ENCODE measurements at places on chromosomes 16 and 17.

DNA sequence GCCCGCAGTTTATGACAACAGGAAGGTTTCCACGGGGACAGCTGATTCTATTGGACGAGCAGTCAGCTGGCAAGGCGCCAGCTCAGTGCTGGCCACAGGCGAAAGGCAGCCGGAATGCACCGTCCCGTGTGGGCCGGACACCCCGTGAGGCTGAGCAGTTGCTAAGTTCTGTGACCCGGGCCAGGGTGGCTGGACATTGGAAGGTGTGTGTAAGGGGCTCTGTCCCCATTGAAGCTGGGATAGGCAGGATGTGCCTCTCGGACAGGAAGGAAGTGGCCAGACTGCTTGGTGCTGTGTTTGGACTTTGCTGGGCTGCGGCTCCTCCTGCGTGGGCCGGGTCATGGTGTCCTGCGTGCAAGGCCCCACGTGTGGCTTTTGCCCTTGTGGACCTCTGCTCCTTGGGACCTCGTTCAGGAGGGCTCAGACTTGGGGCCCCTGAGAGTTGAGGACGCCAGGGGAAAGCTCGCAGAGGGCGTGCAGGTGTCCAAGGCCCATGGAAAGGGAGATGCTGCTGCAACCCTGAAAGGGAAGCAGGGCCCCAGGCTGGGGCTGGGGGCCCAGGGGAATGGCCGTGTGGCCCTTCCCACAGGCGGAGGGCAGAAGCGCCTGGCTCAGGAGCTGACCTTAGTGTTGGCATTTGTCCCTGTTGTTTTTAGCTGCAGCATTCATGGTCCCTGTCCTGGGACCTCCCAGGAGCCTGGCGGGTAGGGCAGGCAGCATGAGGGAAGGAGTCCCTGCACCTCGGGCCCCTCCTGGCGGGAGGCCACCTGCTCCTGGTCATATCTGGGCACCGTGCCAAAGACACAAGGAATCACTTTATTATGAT lies 10.0 kb downstream of the BAIAP2 start:
- DNase-seq, result no peak

- no peak for DNase-seq
These were observed 4.8 kb upstream of the ADAT1 start for GRCh38 chr16:75627851-75628250.

DNA sequence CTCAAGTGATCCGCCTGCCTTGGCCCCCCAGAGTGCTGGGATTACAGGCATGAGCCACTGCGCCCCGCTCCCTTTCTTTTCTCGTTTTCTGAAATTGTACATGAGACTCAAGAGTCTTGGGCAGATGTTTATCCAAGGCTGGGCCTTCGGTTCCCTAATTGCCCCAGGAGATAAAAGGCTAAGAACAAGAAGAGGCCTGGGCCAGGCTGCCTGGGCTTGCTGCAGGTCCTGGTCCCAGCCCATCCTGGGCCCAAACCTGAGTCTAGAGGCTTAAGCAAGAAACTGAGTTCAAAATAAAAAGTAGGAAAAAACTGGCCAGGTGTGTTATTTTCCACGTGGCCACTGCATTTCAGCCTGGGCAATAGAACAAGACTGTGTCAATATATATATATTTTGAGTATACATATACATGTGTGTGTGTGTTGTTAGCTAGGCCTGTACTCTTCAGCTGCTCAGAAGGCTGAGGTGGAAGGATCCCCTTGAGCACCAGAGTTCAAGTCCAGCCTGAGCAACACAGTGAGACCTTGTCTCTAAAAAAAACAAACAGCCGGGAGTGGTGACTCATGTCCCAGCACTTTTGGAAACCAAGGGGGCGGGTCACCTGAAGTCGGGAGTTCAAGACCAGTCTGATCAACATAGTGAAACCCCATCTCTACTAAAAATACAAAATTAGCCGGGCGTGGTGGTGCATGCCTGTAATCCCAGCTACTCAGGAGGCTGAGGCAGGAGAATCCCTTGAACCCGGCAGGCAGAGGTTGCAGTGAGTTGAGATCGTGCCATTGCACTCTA lies 6.8 kb upstream of the CLUH start:
- no peak for DNase-seq

DNA sequence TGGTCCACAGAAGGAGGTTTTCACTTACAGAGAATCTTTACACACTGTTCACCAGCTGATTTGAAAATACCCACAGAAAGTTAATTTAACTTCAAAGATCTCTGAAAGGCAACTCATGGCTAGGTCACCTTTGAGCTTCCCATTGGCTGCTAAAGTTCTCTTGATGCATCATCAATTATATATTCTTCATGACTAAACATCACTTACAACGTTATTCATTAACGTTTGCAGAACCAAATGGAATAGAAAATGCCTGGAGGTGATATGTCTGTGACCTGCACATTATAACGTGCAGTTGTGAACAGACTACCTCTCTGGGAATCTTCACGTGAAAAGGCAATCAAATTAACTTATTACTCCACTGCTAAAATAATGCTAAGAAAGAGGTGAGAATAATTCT lies 238.5 kb downstream of the ZFHX3 start:
- DNase-seq, result no peak

- no peak for DNase-seq
These were observed 52.6 kb downstream of the RBFOX3 start for GRCh38 chr17:79558091-79558900.

DNA sequence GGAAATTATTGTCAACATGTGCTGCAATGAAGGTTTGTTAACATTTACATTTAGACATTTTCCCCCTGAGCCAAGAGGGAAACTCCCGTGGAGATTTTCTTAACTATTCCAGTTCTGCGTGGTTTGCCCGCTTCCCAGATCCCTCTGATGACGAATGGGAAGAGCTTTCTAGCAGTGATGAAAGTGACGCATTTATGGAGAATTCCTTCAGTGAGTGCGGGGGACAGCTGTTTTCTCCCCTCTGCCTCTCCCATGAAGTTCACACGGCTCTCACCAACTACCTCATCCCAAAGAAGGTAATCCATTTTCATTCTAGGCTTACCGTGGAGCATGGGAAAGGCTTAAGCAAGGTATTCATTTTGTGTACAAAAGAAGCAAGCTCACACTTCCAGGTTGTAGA lies 18.2 kb downstream of the HEATR3 start:
- DNase-seq, result no peak

GRCh38 chr17:80633207-80633606 lies 88.6 kb downstream of the RPTOR start:
- no peak for DNase-seq

DNA sequence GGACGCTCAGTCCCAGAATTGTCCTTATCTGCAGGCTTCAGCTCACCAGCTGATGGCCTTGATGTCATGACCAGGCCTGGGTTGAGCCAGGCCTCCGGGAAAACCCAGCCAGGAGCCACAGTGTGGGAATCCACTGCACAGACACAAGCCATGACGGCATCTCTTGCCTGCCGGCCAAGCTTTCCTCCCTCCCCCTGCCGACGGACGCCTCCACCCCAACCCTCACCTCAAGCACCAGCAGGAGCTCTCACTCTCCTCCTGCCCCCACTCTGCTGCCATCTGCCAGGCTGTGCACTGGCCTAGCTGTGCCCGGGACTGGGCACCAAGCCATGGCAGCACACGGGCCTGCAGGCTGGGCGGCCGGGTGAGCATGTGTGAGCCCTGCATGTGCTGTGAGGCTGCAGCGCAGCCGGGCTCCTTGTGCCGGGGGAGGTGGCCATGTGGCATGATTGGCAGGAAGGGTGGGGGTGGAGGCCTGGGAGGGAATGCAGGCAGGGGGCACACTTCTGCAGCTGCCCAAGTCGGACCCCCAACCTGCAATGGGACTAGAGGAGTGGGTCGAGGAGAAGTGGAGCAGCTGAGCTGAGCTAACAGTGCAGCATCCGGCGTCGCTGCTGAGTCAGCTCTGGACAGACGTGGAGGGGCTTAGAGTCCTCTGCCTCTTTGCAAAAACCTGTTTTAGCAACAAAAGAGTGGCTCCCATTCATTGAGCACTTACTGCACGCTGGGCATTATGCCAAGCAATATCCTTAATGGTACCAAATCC lies 268.5 kb downstream of the CBLN1 start:
- no peak for DNase-seq

- no peak for DNase-seq
These were observed 33.2 kb upstream of the FAM20A start for GRCh38 chr17:68634345-68634876.

DNA sequence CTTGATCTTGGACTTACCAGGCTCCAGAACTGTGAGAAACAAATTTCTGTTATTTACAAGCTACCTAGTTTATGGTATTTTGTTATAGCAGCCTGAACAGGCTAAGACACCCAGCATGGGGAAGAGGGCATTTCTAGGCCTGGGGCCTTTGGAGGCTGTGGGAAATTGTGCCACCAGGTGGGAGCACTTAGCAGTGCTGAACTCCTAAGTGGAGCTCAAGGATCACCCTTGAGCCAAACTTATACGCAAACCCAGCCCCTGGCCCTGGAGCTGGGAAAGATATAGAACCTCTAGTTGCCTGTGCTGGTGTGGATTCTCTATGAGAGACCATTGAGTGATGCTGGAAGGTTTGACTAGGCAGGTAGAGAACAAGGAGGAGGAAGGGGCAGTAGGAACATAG lies 36.1 kb downstream of the MIS12 start:
- DNase-seq, result no peak

GRCh38 chr17:83154311-83155127 lies 75.1 kb downstream of the METRNL start:
- DNase-seq, result no peak

DNA sequence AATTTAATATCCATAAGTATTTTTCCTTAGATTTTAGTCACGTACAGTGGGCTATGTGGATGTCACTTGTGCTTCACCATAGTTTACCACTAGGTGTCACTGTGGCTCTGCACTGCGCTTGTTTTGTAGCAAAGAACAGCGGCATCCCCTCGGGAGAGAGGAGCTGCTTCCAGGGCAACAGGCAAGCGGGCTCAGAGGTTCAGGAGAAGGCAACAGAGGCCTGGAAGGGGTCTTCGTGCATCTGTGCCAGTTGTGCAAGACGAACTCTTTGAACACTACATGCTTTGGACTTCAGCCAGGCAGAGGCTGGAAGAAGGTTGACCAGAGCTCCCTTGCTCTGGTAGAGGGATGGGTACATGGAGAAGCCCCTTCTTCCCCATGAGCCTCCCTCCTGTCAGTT lies 20.6 kb downstream of the CYB561 start:
- peak; percentile 57 for DNase-seq

DNA sequence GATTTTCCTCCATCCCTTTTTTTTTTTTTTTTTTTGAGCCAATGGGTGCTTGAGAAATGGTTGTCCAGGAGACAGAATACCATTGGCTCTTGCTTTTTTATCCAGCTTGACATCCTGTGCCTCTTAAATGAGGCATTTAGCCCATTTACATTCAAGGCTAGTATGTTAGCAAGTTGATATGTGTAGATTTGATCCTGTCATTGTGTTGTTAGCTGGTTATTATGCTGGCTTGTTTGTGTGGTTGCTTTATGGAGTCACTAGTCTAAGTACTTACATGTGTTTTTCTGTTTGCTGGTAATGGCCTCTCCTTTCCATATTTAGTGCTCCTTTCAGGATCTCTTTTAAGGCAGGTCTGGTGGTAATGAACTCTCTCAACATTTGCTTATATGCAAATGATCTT lies 14.1 kb upstream of the SLFN11 start:
- no peak for DNase-seq

- no peak for DNase-seq
These were observed 66.1 kb upstream of the SIAH1 start for GRCh38 chr16:48451323-48451722.

DNA sequence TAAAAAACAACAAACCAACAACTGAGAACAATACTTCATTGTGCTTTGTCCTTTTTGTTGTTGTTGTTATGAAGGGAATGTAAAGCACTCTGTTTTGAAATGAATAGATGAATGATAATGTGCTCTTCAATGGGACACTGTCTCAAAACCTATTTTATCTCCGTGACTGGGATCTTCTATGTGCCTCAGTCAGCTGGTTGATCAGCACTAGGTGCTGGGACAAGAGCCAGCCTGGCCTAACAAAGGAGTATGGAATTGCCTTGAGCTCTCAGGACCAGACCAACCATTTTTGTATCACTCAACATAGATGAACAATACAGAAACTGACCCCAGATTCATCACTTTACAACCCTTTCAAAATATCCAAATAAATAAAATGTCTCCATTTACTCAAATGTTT lies 440.2 kb downstream of the KCNJ2 start:
- DNase-seq, result no peak

DNA sequence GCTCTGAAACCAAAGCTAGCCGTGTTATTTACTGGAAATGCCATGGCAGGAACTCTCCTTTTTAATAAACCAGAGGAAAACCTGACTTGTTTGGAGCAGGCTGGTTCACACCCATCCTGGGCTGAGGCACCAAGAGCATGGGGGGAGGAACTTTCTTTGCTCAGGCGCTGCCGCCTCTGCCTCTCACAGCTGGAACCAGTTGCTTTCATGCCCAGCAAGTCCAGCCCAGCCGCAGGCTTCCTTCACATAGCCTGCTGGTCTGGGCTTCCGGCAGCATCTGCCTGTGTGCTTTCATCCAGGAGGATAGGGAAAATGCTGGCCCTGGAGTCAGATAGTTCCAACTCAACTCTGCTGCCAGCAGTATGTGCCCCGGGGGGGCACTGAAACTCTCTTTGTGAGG lies 88.1 kb upstream of the ASIC2 start:
- no peak for DNase-seq

DNA sequence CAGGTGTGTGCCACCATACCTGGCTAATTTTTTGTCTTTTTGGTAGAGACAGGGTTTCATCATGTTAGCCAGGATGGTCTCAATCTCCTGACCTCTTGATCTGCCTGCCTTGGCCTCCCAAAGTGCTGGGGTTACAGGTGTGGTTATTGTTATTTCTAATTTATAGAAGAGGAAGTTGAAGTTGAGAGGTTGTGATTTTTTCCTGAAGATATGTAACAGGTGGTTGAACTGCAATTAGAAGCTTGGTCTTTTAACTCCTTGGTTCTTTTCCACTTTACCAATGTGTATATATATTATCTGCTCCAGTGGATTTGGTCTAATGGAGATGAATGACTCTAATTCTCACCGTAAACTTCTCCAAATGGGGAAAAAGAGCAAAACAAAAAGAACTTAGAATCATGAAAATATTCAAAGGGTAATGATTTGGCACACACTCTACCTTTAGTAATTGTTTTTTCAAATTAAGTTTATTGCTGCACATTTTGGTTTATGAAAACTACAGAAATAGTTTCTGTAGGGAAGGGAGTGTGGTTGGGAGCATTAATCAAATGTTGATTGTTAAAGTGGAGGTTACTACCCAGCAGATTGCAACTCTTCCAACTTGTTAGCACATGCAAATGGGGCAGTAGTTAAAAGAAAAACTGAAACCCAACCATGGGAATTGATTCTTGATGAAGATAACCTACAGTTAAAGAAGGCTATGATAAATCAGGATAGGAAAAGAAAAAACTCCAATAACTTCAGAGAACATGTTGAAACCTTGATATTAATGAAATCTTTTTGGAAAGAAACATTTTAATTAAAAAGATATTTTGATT lies 1.8 kb upstream of the KRT10 start:
- DNase-seq, result no peak
